ENCODE measurements at places on chromosomes 1 and 21. TPM values are rescaled to one million over a fixed set of nuclear protein-coding genes. Genes with fewer than 3 reads are reported as not detected.

Gene GNG12
- total RNA-seq = 35.8 TPM

Gene FAM43B
- total RNA-seq = 2.2 TPM

Gene FLG2
- total RNA-seq = not detected

Gene MIXL1
- 1.5 TPM for total RNA-seq

Gene ROR1
- total RNA-seq = 73.6 TPM

Gene NBPF4
- total RNA-seq = not detected

Gene GPR161
- total RNA-seq = 17.3 TPM

Gene HTR6
- 0.69 TPM for total RNA-seq

Gene HES4
- total RNA-seq = 1.2 TPM

Gene SPRR1B
- not detected for total RNA-seq

Gene ITGB2
- 0.36 TPM for total RNA-seq

Gene TMEM269
- total RNA-seq = 0.35 TPM

Gene NBPF6
- not detected for total RNA-seq

Gene CFHR3
- total RNA-seq = 0.52 TPM

Gene AMPD1
- total RNA-seq = not detected

Gene HMCN1
- total RNA-seq = 14.6 TPM

Gene LCE3A
- not detected for total RNA-seq

Gene DMBX1
- 0.30 TPM for total RNA-seq

Gene S100A13
- 65.3 TPM for total RNA-seq
